Uterus (tissue), 4 donors: ENCODE measurements at places on chromosomes 12 and 14.

DNA sequence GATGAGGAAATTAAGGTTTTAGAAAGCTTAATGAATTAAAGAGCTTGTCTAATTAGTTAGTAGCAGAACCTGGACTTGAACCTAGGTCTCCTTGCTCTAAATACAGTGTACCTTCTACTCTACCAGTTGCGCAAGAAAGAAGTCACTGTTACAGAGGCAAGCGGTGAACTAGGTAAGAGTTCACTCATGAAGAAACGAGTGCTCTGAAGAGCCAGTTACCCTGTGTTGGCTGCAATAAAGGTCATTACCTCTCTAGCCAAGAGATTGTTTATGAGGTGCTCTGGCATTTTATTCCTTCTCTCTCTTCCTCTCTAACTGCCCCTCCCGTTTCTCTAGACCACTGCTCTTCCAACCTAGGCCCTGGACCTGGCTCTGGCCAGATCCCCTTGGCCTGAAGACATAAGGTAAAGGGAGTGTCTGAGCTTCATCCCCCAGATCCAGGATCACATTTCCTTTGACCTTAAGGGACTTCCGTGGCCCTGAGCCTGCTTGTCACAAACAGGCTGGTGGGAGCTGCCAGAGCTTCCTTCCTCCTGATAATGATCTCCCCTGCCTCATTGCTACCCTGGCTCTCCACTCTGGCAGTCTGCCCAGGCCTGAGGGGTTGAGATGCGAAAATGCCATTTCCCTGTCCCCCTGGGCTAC lies 1.9 kb downstream of the RNASE7 start:
- no peak for DNase-seq

GRCh38 chr12:58654021-58654420 lies 266.3 kb downstream of the LRIG3 start:
- no peak for DNase-seq

GRCh38 chr12:45745861-45746277 lies 16.4 kb downstream of the ARID2 start:
- no peak for DNase-seq

- no peak for DNase-seq
These were observed 455.6 kb downstream of the ZFP36L1 start for GRCh38 chr14:68337279-68337678.

- no peak for DNase-seq
These were observed at the start of gene CACNA2D4 for GRCh38 chr12:1918081-1918883. Gene CACNA2D4, minus strand, starts transcription at chr12:1918652. Its CDS starts 179 bp downstream, at chr12:1918473.

DNA sequence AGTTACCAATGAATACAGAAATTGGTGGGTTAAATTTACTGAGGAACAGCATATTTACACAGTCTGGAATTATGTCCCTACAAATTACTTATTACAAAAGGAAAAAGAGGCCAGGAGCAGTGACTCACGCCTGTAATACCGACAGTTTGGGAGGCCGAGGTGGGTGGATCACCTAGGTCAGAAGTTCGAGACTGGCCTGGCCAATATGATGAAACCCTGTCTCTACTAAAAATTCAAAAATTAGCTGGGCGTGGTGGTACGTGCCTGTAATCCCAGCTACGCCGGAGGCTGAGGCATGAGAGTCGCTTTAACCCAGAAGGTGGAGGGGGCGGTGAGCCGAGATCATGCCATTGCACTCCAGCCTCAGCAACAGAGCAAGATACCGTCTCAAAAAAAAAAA lies 52.6 kb downstream of the HECTD1 start:
- no peak for DNase-seq

DNA sequence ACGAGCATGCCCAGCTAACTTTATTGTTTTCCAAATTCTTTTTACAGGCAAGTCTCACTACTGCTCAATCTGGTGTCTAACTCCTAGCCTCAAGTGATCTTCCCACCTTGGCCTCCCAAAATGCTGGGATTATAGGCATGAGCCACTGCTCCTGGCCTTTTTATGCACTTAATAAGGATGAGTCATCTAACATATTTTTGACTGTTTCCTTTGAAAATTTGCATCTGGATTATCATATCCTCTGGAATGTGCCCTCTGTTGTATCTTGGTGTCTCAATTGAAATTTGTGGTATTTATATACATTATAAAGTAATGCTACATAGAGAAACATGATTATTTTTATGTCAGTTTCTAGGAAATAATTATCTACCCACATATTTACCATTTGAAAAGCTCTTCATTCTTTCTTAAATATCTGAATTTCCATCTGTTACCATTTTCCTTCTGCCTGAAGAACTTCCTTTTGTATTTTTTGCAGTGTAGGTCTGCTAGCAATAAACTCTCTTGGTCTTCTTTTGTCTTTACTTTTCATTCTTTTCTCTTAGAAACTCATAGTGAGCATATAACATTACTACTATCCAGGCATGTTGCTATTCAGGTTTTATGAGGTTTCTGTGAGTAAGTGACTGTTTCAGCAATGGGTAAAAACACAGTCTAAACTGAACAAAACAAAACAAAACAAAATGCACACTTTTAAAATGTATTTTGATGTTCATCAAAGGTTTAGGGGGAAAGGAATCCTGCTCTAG lies 52.8 kb upstream of the CNOT2 start:
- DNase-seq, result no peak
